Bronchial epithelial cell (primary cell): ENCODE measurements at places on chromosomes 3 and 15.
A peak's percentile ranks its signal among the peaks of the same experiment; 100 is the strongest.

DNA sequence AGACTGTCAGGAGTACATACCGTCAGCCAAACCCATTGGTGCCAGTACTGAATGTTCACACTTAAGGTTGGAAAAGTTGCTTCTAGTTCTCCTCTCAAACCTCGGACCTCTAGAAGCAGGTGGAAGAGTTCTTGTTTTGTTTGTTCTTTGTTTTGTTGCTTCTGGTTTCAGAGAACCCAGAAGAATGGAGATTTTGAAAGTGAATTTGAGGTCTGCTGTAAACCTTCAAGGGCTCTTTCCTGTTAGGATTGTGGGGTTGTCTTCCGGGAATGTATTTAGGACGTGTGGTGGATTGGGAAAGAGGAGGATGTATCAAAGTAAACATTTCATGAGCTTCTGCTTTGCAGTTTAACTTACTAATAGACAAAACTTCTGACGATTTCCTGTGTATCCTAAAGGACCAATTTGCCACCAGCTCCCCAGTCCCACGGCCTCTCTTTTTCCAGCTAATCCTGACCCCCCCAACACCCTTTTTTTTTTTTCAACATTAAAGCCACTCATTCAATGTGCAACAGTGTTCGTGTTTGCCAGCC lies 50.3 kb downstream of the FILIP1L start:
- no peak for DNase-seq

DNA sequence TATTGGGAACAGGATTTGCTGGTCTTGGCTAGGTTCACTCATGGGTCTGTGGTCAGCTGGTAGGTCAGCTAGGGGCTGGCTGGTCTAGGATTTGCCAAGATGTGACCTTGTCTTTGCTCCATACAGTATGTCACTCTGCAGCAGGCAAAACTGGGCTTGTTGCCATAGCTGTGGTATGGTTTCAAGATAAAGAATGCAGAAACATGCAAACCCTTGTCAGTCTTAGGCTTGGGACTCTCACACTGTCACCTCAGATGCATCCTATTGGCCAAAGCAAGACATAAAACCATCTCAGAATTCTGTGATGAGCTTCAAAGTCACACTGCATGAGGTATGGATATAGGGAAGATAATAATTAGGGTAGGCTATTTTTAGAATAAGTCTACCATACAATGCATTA lies 66.6 kb upstream of the TBC1D5 start:
- DNase-seq: peak; percentile 5

DNA sequence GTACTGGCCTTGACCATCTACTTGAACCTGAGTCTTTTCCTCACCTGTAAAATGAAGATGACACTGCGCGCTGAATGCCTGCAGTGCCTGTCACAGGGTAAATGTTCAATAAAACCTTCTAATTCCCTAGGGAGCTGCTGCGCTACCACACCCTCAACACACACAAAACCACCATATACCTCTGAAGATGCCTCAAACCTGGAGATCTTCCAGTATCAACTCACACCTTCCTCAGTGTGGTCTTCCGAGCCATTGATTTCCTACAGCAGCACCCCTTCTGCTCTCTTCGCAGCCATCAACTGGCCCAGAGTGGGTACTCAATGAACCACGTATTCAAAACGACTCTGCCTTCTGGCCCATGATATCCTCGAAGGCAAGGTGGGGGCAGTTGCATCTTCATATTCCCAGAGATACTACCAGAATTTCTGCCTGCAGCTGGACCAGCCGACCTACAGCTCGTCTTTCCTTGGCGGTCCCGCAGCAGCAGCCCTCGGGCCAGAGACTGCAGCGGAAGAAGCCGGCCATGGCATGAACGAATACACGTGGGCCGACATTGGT lies 695 bp downstream of the RPL32 start:
- peak; percentile 11 for DNase-seq

- DNase-seq: no peak
Observed at GRCh38 chr15:41085029-41085428, 31.1 kb downstream of the INO80 start.

DNA sequence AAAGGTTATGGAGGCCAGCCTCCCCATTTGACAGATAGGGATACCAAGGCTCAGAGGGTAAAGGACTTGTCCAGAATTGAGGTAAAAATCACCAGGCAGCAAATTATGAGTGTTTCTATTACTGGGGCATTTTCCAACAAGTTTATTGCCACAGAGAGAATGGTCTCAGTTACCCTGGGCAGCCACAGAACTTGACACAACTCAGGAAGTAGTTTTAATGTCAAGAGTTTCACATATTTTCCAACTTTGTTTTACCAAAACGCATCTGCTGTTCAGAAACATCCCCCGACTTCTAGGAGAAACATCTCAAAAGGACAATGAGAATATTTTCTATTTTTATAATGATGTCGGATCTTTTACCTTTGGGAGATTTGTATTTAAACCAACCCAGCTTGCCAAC lies 107.5 kb upstream of the MRPS22 start:
- no peak for DNase-seq

DNA sequence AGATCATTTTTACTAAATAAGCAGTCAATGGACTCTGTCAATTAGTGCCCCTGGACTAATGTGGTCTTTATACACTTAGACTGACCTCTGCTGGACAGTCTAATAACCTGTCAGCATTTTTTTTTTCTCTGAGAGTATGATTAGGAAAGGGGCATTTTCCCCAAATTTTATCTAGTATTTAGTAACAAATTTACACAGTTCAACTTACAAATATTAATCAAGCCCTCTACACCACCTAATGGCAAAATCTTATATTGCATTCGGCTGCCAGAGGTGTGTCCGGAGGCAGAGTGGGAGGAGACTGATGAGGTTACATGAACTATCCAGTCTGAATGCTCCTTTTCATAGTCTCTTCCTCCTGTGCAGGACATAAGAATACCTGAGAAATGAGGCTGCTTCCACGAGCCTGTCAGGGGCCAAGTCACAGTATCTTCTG lies 36.0 kb upstream of the COLQ start:
- peak; percentile 92 for DNase-seq

DNA sequence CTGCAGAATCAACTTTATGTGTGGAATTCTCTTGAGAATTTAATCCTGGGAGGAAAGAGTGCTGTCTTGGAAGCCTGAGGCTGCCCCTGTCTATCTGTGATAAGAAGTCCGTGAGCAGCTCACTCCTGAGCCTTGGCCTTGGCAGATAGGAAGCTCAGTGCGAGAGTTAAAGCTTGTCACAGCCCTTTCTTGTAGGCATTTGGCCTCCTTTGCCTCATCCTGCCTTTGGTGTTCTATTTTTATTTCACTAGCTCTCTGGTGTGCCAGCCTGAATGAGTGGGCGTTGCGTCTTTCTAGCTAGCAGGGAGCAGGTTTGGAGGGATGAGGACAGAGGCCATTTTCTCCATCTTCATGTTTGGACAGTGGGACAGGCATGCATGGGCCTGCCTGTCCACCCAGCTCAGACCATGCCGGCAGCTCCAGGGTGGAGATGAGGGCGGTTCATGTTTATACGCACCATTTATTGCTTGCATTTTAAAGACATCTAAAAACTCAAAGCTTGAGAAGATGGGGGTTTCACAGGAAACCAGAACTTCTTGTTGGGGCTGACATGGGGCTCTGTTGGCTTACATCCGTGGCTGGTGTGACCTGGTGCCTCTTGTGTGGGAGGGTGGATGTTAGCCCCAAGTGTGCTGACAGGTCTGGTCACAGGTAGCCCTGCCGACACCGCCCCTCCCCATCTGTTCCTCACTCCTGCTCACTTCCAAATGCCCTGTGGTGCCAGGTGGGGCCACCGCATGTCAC lies 29.8 kb downstream of the IRAK2 start:
- DNase-seq: peak; percentile 95

GRCh38 chr3:63231643-63232042 lies 46.5 kb upstream of the SYNPR start:
- no peak for DNase-seq
